Stimulated activated CD4-positive, alpha-beta T cell treated with anti-CD3 and anti-CD28 coated beads, Interleukin-1b, Interleukin-23, amount 100 ng/mL, for 24 hours (primary cell): ENCODE measurements at places on chromosomes 2 and 18.

- no peak for DNase-seq
Measured at GRCh38 chr2:106097038-106098000, 96.8 kb downstream of the UXS1 start.

DNA sequence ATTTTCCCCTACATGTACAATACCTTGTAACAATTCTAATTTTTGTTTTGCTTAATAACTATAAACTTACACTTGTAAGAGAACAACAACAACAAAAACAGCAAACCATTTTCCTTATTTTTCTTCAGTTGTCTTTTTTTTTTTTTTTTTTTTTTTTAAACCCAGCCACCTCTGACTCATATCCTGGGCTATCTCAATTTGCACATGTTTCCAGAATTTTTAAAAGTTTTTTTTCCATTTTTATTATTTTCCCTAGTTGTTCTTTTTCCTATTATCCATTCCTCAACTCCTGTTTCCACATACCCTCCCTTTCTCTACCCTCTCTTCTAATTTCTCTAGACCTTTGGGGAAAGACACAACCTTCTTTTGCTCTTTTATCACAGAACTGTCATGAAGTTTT is 112.5 kb downstream of the EFEMP1 start:
- DNase-seq: no peak

- DNase-seq: no peak
Measured at GRCh38 chr2:54397426-54397825, 58.7 kb upstream of the SPTBN1 start.

GRCh38 chr2:202102425-202103000 is 29.5 kb downstream of the KIAA2012 start:
- DNase-seq: no peak

DNA sequence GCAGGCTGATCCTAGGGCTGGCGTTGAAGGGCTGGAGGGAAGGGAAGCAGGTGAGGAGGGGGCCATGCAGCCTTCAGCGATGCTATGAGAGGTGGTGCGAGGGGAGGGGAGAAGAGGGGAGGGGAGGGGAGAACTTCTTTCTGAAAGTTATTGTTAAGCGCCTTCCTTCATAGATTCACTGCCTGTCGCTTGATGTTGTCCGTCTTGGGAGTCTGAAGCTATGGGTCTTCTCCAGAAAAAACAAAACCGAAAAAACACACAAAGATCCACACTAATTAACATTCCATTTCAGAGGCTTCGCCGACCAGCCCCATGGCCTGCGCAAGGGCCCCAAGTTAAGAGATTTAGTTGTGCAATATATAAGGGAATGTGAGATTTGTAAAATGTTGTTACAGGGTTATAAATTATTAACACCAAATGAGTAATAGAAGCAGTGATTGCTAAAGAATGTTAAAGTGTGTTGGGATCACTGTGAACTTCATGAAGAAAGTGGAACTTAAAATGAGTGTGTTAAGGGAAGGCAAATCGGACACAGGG is 758 bp downstream of the CFAP221 start:
- DNase-seq: no peak

GRCh38 chr2:215684448-215685237 is 248.8 kb upstream of the FN1 start:
- no peak for DNase-seq

DNA sequence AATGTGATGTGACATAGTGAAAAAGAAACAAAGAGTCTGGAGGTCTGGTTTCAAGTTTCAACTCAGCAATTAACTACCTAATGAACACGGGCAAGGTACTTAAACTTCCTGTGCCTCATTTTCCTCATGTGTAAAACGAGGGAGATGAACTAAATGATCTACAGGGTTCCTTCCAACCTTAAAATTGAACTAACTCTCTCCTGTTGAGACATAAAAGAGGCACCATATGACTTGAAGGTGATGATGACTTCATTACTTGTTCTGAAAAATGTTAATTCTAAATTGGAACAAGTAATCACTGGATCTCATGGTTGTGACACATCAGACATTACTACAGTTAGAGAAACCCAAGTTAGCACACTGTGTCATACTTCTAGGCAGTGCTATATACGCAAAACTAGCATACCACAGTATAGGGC is 8.9 kb upstream of the REL start:
- DNase-seq: no peak

- no peak for DNase-seq
Measured at GRCh38 chr18:61545281-61546245, 212.3 kb downstream of the CDH20 start.

DNA sequence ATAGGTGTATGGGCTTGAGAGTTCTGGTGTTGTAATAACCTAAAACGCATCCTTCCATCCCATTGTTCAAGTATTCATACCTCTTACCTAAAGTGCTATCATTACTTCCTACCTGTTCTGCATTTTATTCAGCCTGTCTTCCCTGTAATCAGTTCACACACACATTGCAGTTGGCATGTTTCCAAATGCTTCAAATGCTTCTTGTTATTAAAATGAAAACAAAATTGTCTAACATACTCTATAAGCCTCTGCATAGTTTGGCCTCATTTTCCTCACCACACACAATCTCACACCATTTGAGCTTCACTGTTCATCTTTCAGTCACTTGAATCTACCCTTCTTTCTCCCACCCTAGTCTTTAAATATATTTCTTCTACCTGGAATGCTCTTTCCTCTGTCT is 1178.2 kb upstream of the NRXN1 start:
- no peak for DNase-seq

- DNase-seq: no peak
Measured at GRCh38 chr18:9563331-9563730, 51.0 kb downstream of the PPP4R1 start.

GRCh38 chr2:12083081-12083581 is 336.7 kb downstream of the LPIN1 start:
- no peak for DNase-seq

- DNase-seq: no peak
Measured at GRCh38 chr18:22678486-22678885, 254.6 kb upstream of the RBBP8 start.

- DNase-seq: no peak
Measured at GRCh38 chr2:122166820-122167219, 411.4 kb downstream of the TSN start.

- no peak for DNase-seq
Measured at GRCh38 chr2:71850306-71850801, 297.3 kb downstream of the CYP26B1 start.

DNA sequence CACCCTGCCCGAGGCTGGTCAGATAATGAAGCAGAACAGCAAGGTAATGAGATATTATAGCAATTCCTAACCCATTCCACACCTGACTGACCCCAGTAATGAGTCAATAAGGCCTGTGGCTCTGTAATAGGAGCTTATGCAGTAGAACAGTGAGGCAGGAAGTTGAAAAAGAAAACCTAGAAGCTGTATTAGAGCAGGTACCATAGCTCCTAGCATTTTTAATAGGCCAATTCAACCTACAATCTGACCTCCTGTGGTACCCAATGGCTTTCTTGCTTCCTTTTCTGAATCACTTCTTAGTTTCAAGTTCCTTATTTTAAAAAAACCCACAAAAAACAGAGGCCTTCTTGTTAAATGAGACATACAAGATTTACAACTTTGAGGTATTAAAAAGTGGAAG is 43.6 kb upstream of the MAP2 start:
- DNase-seq: no peak

GRCh38 chr18:32201948-32202672 is 12.3 kb downstream of the MEP1B start:
- DNase-seq: no peak

- DNase-seq: no peak
Measured at GRCh38 chr18:3029215-3029952, 16.4 kb upstream of the LPIN2 start.

GRCh38 chr18:28267878-28268625 is 91.1 kb upstream of the CDH2 start:
- no peak for DNase-seq

GRCh38 chr2:33477473-33478468 is 1.3 kb downstream of the RASGRP3 start:
- DNase-seq: no peak

DNA sequence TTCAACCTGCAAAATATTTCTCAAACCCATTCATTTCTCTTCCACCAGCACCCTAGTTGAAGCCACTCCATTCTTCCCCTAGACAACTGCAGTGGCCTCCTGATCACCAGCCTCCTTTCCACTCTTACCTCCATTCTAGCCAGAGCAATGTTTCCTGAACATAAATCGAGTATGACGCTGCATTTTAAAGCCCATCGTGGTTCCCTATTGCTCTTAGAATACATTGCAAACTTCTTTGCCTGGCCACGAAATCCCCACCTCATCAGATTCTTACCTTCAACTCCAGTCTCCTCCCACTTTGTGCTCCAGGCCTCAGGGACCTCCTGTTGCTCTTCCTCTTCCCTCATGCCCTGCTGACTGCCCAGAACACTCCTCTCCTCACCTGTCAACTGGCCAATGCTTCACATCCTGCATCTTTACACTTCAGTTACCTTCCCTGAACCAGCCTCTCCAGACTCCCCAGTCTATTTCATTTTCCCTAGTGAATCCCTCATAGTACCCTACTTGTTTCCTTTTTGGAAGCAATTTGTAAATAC is 176.5 kb upstream of the CTAGE1 start:
- DNase-seq: no peak

DNA sequence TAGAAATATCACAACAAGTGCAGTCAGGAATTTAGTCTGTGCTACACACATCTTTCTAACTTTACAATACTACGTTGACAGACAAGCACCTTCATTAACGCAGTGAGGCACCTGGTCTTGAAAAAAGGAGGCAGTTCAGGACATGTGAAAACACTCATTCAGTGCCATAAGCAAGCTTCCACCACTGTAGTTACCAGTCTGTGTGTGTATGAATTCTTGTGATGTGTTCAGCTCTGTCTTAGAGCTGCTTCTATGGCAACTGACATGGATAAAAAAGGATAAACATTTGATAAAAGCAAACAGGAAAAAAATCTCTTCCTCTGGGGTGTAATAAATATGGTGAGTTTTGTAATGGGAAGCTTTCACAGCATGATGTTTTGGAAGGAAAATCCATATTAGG is 623.8 kb upstream of the NXPH2 start:
- DNase-seq: no peak

DNA sequence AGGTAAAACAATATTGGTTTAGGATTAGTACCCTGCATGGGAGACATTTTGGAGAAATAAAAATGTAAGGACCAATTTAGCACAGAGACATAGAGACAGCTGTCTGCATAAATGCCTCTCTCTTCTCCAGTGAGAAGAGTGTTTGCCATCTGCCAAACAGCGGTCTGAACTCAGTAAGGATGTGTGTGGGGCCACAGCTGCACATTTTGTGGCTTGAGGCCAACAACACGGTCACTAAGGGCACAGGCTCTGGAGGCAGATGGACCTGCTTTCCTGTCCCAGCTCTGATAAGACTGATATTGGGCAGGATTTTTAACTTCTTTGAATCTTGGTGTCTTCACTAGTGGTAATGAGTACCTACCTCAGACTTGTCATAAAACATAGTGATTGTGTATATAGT is 10.2 kb downstream of the ZBTB14 start:
- DNase-seq: no peak

DNA sequence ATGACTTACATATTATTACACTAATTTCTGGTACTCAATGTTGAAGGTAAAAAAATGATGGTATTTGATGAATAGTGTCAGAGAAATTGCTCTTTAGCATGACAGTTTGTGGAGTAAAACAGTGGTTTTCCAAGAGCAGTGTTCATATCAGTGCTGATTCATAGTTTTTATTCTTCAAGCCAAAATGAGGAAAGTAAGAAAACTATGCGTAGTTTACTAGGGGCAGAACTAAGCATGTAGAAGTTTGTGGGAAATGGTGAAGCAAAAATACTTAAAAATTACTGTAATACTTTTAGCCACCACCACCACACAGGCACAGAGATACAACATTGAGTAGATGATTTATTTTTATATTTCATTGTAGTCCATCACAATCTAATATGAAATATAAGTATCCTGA is 137.3 kb downstream of the ZNF804A start:
- DNase-seq: no peak

GRCh38 chr2:2787301-2787907 is 456.3 kb upstream of the MYT1L start:
- no peak for DNase-seq

- DNase-seq: no peak
Measured at GRCh38 chr18:74898965-74899364, 301.3 kb downstream of the ZNF407 start.

DNA sequence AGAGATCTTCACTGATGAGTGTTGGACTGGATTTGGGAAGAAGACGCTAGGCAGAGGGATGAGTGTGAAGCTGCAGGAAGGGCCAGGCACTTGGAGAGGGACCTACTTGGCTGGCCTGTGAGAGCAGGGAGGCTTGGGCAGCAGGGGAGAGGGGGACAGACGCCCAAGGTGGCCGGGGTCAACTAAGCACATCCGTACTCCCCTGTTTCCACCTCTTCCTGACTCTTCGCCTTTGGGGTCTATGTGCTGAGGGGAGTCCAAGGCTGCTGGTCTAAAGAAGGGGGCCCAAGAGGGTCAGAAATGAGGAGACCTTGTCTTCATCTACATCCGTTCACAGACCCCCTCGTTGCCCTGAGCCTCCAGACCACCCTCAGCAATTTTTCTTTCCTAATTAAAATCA is 16.7 kb downstream of the DPYSL5 start:
- no peak for DNase-seq

GRCh38 chr2:191617575-191617974 is 60.4 kb upstream of the NABP1 start:
- DNase-seq: no peak

DNA sequence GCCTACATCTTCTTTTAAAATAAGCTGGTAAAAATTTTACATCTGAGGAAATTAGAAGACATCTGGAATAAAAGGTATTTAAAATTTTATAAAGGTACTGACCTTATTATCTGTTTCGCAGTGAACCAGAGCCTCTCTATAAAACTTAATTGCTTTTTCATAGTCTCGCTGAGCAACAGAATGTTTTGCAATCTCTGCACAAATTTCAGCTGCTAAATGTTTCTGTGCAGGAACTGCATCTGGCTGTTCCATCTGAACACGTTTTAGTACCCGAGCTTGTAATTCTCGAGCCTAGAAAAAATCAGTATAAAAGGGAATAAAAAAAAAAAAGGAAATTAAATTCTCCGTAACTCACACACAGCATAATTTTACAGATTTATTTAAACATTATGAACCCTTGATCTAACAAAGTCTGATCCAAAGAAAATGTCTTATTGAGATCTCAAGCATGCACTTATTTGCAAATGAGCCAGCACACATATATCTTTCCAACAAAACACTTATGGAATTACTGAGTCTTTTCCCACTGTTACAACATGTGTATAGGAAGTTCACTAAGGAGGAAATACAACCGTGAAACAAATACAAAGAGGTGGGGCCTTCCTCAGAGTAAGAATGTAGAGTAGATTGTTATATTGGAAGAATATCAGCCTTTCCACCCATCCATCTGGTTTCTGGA is 51.8 kb downstream of the TTC21B start:
- no peak for DNase-seq
